Right renal pelvis (tissue), 4 donors: ENCODE measurements at places on chromosomes 3 and 15. TPM values are rescaled to one million over a fixed set of nuclear protein-coding genes. Genes with fewer than 3 reads are reported as not detected.
A peak's percentile ranks its signal among the peaks of the same experiment; 100 is the strongest.

The STAC gene
- 8.1 TPM for polyA plus RNA-seq

The MME gene
- 489 TPM for polyA plus RNA-seq

DNA sequence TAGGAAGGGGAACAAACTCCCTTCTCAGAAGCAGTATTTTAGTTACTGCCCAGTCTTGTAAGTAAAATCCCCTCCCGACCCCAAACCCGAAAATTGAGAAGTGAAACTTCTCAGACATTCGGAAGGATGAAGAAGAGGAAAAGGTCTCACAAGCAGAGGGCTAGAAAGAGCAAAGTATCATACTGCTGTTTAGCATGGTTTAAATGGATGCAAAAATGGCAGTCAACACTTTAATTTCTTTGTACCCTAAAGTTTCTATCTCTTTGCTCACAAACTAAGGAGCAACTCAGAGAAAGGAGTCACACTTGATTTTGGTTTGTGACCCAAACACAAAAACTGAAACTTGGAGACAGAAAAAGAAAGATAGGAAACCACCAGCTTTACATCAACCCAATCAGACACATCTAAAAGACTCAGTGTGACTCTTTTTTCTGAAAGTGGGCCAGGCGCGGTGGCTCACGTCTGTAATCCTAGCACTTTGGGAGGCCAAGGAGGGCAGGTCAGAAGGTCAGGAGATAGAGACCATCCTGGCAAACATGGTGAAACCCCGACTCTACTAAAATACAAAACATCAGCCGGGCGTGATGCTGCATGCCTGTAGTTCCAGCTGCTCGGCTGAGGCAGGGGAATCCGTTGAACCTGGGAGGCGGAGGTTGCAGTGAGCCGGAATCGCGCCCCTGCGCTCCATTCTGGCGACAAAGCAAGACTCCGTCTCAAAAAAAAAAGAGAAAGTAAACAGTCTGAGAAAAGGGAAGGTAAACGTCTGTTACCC is 63.2 kb upstream of the ATP11B start:
- DNase-seq = no peak

DNA sequence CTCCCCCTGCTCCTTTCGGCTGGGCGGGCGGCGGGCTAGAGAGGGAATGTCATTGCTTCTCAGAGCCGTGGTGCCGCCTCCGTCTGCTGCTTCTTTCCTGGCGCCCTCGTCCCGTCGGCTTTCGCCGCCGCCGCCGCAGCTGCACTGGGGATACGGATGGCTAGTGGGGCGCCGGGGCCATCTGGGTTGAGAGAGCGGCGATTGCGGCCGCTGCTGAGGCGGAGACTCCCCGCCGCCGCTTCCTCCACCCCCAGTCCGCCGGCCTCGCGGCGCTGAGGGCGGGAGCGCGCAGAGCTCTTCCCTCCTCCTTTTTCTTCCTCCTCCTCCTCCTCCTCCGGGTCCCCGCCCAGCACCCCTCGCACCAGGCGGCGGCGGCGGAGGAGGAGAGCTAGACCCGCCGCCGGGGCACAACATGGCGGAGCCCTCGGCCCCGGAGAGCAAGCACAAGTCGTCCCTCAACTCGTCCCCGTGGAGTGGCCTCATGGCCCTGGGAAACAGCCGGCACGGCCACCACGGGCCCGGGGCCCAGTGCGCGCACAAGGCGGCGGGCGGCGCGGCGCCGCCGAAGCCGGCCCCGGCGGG is at the start of gene STT3B:
Gene STT3B, plus strand, starts transcription at position 339 of the 582 bp plus-strand sequence. Its CDS starts 74 bp downstream, at position 413.
- peak; percentile 71 for DNase-seq

DNA sequence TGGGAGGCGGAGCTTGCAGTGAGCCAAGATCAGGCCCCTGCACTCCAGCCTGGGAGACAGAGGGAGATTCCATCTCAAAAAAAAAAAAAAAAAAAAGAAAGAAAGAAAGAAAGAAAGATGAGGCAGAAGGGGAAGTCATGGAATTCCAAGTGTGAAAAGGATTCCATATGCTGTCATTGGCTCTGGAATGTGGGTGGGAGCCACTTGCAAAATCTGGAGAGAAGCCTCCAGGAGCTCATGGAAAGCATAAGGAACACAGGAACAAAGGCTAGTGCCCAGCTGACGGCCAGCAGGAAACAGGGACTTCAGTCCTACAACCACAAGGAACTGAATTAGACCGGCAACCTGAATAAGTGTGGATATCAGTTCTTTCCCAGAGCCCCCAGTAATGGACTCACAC is 12.5 kb upstream of the TRAK1 start:
- DNase-seq = no peak

The LMAN1L gene
- polyA plus RNA-seq = 0.10 TPM

GRCh38 chr3:24853685-24854490 is 359.2 kb upstream of the THRB start:
- DNase-seq = no peak

DNA sequence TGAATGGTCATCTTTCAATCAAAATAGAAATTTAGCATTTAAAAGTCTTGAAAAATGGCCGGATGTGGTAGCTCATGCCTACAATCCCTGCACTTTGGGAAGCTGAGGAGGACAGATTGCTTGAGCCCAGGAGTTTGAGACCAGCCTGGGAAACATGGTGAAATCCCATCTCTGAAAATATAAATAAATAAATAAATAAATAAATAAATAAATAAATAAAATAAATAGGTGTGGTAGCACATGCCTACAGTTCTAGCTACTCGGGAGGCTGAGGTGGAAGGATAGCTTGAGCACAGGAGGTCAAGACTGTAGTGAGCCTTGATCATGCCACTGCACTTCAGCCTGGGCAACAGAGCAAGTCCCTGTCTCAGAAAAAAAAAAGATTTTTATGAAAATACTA is 25.9 kb downstream of the SLC30A4 start:
- no peak for DNase-seq

GRCh38 chr15:62343397-62343796 is 178.3 kb upstream of the C2CD4B start:
- DNase-seq = no peak

DNA sequence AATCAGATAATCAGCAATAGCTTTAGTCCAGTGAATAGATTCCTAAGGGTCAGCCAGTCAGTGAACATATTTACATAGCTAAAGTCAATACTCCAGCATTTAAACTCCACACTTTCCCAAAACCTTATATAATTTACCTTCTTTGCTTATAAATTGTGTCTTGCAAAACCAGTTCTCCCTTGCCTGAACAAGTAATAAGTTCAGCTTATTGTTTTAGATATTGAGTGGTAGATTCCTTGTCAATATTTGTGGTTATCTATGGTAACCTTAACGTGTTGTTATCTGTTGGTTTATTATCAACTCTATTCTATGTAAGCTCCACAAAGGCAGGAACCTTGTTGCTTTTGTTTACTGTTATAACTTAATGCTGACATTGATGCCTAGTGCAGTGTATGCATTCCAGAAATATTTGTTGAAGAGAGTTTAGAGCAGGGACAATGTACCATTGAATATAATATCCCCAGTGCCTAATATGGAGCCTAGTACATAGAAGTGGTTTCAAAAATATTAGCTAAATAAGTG is 24.0 kb downstream of the PLSCR5 start:
- DNase-seq = no peak

The CYB561D2 gene
- 11.9 TPM for polyA plus RNA-seq

The DUOX1 gene
- 2.9 TPM for polyA plus RNA-seq

- DNase-seq = no peak
Observed at GRCh38 chr3:11727207-11727606, 83.5 kb upstream of the VGLL4 start.

DNA sequence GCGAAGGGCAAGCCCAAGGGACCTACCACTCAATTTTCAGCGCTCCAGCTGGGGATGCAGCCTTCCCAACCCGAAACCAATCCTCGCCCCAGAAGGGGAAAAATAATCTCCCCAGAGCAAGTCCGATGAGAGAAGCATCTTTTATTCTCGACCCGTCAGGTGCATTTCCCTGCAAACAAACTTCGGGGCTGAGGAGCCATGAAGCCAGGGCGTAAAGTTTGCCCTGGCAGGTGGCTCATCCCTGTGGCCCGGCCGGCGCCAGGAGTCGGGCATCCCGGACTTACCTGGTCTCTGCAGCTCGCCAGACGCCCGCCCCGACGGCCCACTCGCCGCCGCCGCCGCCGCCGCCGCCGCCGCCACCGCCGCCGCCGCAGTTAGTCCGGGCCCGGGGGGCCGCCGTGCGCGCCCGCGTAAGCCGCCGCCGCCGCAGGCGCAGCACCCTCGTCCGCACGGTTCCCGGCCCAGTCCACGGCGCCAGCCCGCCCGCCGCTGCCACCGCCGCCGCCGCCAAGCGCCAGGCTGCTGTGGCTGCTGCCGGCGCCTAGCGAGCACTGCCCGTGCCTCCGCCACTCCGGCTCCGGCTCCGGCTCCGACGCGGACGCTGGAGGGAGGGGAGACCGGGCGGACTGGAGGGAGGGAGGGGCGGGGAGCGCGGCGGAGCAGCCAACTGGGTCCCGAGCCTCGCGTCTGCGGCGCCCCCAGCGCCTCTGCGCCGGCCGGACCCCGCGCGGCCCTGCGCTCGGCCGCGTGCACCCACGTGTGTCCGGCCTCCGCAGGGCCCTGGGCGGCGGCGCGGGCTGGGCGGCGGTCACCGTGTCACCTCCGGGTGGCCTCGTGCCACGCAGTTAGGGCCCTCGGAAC is at the start of gene CNTN3:
Gene CNTN3, minus strand, starts transcription at position 553 of the 861 bp plus-strand sequence. CDS start 93,547 bp downstream, outside the sequence.
- DNase-seq = no peak

GRCh38 chr3:194046995-194047645 is 88.8 kb upstream of the HES1 start:
- no peak for DNase-seq

- no peak for DNase-seq
Observed at GRCh38 chr3:152737021-152737908, 97.7 kb upstream of the P2RY1 start.

DNA sequence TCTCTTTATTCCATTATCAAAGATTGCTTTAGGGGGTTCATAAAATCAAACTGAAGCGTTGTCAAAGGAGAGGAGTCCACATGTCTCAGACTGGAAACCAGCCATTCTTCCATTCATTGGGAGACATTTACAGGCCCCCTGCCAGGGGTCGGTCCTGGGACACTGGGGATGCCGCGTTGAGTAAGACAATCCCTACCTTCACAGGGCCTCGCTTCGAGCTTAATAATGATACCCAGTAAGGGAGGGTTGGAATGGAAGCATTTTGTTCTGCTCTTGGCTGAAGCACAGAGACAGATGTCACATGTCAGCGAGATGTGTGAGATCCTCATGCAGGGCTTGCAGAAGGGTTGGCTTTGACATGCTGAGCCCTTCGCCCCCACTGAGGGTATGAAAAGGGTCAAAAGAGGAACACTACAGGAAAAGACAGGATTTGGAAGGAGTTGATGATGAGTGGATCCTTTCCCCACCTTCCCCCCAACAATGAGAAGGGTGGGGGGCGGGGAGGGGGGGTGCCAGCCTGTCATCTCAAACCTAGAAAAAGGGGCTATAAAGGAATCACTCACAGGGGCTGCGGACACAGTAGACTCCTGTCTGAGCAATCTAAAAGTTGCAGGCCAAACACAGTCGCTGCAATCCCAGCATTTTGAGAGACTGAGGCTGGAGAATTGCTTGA is 25.6 kb upstream of the ARL8B start:
- DNase-seq = peak; percentile 16

GRCh38 chr3:197165890-197166289 is 132.5 kb downstream of the DLG1 start:
- DNase-seq = no peak

- DNase-seq = no peak
Observed at GRCh38 chr15:72284781-72285180, 12.4 kb upstream of the PARP6 start.

The SMCO1 gene
- not detected for polyA plus RNA-seq

The PBRM1 gene
- polyA plus RNA-seq = 55.6 TPM

- DNase-seq = no peak
Observed at GRCh38 chr3:167772992-167773391, 37.5 kb downstream of the SERPINI1 start.

DNA sequence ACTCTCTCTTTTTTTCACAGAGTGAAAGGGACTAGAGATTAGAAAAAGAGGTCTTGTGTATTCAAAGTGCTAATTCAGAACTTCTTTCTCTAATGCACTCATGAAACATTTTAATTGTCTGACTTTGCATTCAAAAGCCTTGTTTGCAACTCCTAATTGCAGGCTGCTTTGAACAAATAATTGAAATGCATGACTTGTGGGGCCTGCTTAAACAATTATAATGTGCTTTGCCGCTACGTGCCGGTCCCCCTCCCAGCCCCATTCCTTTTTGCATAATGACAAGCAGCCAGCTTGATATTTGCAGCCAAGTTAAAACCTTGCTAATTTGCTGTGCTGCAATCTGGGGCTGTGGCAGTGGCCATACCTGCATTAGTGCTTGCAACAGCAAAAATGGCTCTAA is 114.5 kb downstream of the FOXB1 start:
- DNase-seq = no peak

DNA sequence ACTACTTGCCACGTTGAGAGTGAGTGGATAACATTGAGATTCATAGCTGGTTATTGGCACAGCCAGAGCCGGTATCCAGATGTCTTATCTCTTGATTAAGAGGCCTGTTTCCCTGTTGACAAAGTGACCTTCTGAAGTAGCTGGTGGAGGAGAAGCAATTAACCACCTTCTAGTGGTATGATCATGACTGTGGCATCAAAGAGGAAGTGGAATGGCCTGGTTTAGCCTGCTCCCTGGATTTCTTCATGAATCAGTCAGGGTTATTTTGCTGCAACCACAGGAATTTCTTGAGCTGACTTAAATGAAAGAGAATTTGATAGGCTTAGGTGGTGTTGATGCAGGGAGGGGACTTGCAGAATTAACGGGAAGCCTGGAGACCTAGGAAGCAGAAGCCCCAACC is 398.3 kb downstream of the MFSD1 start:
- DNase-seq = no peak
